ENCODE measurements at places on chromosomes 1 and 21.

GRCh38 chr1:64111787-64112186 lies 91.6 kb upstream of the UBE2U start:
- no peak for DNase-seq

DNA sequence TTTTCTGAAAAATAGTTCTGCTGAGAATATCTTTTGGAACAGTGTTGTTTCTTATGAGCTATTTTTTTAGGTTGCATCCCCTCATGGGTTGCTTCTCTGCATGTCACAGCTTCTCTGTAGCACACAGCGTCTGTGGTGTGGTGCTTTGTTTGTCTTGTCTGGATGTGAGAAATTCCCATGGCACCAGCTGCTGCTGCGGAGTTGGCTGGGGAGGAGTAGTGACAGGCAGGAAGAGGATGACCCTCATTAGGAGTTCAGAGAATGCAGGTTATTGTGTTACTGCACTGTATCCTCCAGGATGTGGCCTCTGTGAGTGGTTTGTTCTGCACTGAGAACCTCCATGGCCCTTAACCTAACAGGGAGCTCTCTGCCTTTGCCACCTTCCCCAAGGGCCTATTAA lies 64.8 kb downstream of the TSEN15 start:
- DNase-seq, result no peak

- DNase-seq, result peak; percentile 63
Observed at GRCh38 chr1:40919475-40920011, 57.4 kb upstream of the CITED4 start.

GRCh38 chr1:235147269-235147668 lies 13.8 kb downstream of the RBM34 start:
- no peak for DNase-seq

GRCh38 chr1:22139817-22140216 lies 3.1 kb downstream of the WNT4 start:
- no peak for DNase-seq

DNA sequence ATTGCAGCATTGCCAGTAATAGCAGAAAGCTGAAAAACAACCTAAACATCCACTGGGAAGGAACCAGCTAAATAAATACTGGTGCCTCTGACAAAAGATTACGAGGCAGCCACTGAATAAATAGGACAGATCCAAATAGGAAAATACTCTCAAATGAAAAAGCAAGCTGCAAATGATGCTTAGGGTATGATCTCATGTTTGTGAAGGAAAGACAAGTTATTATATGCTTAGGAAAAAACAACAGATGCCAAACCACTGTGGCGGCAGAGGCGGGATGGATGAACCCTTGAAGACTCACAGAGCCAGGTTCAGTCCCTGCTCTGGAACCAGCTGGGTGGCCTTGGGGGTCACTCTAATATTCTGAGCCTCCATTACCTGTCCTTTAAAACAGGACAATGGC lies 41.6 kb downstream of the MATN1 start:
- DNase-seq, result no peak

DNA sequence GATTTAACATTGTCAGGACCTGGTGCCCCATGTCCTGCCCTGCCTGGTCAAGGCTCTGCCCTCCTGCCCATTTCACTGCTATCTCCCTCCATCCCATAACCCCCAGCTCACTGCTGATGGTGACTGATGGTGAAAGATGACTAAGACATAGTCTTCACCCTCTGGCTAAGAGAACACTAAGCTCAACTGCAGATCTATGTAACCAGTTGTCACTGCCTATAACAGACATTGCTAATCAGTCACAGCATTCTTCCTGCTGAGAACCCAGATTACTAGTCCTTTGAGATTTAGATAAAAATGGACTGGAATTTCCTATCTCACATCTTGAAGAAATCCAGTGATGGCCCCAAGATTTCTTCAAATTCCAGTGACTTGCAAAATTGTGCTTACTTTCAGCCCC lies 8.0 kb upstream of the ZNF362 start:
- no peak for DNase-seq

- no peak for DNase-seq
Observed at GRCh38 chr21:25176637-25177412, 430.5 kb downstream of the MRPL39 start.

GRCh38 chr1:24321126-24321525 lies 2.0 kb downstream of the GRHL3 start:
- no peak for DNase-seq

GRCh38 chr1:27612718-27613117 lies 8.8 kb upstream of the AHDC1 start:
- no peak for DNase-seq
